ENCODE measurements at places on chromosomes 11 and 22.

- no peaks in the 10 kb centered on the region for H3K27me3 ChIP-seq
- H3K36me3 ChIP-seq = no peaks in the 10 kb centered on the region
- no peaks in the 10 kb centered on the region for H3K4me1 ChIP-seq
- DNase-seq = no peak
- no peak overlapping the region for H3K4me3 ChIP-seq
These were observed 687.8 kb downstream of the KCNA4 start for GRCh38 chr11:29328961-29329441.

- H3K27ac ChIP-seq = peak overlapping the region; percentile 94
- DNase-seq = peak; percentile 69
- H3K4me3 ChIP-seq = peak overlapping the region; percentile 83
- peaks cover 37% of the 10 kb centered on the region for H3K4me1 ChIP-seq
These were observed 1.0 kb upstream of the RELA start for GRCh38 chr11:65663639-65664200.

DNA sequence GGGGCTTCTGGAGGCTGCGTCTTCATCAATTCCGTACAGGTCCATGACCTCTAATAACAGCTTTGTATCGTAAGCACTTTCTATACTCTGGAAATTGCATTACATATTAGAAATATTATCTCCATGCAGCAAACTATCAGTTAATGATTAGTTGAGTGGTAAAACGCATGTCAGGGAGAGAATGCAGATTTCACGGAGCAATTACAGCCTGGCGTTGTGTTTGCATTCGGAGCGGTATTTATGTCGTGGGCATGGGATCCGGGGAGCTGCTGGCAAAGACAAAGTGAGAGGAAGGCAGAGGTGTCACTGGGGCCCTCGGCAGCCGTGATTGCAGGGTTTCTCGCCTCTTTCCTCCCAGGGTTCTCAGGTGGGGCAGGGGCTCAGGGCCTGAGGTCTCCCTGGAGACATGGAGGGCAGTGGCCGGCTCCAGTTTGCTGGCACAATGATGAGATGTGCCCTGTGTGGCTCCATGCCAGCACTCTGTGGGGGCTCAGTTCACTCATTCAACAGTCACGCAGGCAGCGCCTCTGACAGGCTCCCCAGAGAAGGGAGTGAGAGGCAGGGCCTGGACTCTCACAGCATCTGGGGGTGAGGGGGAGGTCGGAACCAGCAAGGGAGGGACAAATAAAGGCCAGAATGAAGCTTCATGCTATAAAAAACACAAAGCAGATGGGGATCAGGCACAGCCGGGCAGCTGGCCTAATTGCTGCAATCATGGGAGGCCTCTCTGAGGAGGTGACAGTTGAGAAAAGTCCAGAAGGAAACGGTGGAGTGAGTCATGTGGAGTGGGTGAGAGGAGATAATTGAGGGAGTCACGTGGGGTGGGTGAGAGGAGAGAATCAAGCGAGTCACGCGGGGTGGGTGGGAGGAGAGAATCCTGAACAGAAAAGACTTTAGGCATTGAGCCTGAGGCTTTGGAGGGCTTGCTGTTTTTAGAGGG is 1002.7 kb downstream of the BRD1 start:
- peaks cover 13% of the 10 kb centered on the region for H3K27me3 ChIP-seq
- no peak overlapping the region for H3K4me3 ChIP-seq
- no peak for DNase-seq
- no peaks in the 10 kb centered on the region for H3K36me3 ChIP-seq
- no peaks in the 10 kb centered on the region for H3K4me1 ChIP-seq

DNA sequence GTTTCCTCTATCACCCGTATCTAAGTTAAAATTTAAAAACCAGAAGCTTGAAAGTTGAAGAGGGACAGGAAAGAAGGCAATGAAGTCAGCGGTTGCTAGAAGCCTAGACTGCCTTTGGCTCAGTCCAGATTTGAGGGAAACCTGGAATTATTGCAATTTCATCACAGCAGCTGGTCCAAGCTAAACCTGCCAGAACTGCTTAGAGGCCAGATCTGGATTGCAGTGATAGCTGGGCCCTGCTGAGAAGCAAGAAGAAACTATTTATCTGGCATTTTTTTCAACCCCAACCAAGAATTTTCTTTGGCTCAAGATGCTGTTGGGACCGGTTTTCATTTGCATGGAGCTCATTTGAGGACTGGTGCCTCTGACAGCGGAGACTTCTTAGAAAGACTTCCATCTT is 121.5 kb upstream of the TEAD1 start:
- no peak overlapping the region for H3K4me3 ChIP-seq
- H3K36me3 ChIP-seq = no peaks in the 10 kb centered on the region
- DNase-seq = no peak
- H3K4me1 ChIP-seq = no peaks in the 10 kb centered on the region
- H3K27me3 ChIP-seq = peaks cover 11% of the 10 kb centered on the region

DNA sequence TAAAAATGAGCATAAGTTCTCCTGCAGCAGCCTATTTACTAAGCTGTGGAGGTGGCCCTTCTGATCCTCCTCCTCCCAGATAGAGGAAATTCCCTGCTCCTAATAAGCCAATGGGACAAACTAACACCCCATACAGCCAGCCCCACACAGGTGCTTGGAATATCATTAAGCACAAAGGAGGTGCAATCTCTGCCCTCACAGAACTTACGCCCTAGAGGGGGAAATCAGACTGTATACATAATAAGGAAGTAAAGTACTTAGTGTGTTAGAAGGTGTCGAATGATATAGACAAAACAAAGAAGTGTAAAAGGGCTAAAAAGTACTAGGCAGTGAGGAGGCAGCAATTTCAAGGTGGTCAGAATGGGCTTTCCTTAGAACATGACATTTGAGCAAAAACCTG is 5.8 kb downstream of the MS4A12 start:
- no peak for DNase-seq
- no peak overlapping the region for H3K4me3 ChIP-seq
- no peak overlapping the region for H3K27ac ChIP-seq
- H3K27me3 ChIP-seq = peaks cover 6% of the 10 kb centered on the region
- peaks cover 5% of the 10 kb centered on the region for H3K4me1 ChIP-seq
- no peaks in the 10 kb centered on the region for H3K36me3 ChIP-seq

GRCh38 chr11:83054904-83055380 is 16.8 kb downstream of the RAB30 start:
- no peak overlapping the region for H3K4me3 ChIP-seq
- no peak for DNase-seq
- no peak overlapping the region for H3K27ac ChIP-seq
- H3K4me1 ChIP-seq = peaks cover 42% of the 10 kb centered on the region

GRCh38 chr22:37210041-37210803 is 2.1 kb downstream of the SSTR3 start:
- H3K4me3 ChIP-seq = no peak overlapping the region
- H3K27ac ChIP-seq = peak overlapping the region; percentile 28
- peaks cover 61% of the 10 kb centered on the region for H3K4me1 ChIP-seq
- peak; percentile 7 for DNase-seq
- no peaks in the 10 kb centered on the region for H3K27me3 ChIP-seq

All from activated naive CD4-positive, alpha-beta T cell treated with anti-CD3 and anti-CD28 coated beads for 36 hours (primary cell).